ENCODE measurements at places on chromosomes 12 and 14.

GRCh38 chr14:36717363-36717762, 55.7 kb downstream of the PAX9 start:
- no peak for DNase-seq

- no peak for DNase-seq
These were observed 22.7 kb upstream of the GTF2A1 start for GRCh38 chr14:81243499-81243898.

GRCh38 chr14:71883094-71883493, 49.1 kb upstream of the RGS6 start:
- no peak for DNase-seq

DNA sequence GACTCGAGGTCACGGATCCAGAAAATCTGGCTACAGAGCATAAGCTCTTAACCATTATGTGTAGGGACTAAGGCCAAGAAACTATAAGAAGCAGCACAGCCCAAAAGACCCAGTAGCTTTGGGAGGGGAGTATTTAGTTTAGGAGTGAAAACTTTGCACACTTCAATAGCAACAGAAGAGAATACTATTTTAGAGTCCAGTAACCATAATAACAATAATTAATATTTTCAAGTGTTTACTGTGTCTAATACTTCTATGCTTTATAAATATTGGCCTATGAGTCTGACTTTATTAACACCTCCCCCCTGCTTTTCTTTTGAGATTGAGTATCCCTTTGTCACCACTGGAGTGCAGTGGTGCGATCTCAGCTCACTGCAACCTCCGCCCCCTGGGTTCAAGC, 82.8 kb downstream of the SUDS3 start:
- DNase-seq = no peak

DNA sequence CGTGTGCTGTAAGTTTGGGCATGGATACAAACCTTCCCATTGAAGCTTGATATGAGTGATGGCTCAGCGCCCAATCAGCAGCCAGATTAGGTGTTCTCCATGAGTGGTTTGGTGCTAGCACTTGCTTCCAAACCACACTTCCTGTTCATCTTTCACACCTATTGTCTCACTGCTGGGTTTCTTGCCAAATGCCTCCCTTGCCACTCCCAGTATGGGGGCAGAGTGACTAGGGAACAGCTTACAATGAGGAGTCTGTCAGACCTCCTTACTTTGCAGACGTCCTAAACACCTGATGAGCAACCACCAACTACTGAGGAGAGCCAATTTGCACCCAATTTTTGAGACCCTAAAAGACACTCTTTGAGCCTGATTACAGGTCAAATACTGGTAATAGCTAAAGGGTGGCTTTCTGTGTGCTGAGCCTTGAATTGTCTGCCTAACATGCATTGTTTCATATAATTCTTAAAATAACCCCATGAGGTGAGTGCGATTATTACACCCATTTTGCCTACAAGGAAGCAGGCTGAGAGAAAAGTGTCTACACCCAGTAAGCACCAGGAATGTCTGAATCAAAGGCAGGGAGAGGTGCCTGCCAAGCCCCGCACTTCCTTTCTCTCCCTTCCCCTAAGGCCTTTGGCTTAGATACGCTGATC, 48.4 kb upstream of the FOS start:
- no peak for DNase-seq

DNA sequence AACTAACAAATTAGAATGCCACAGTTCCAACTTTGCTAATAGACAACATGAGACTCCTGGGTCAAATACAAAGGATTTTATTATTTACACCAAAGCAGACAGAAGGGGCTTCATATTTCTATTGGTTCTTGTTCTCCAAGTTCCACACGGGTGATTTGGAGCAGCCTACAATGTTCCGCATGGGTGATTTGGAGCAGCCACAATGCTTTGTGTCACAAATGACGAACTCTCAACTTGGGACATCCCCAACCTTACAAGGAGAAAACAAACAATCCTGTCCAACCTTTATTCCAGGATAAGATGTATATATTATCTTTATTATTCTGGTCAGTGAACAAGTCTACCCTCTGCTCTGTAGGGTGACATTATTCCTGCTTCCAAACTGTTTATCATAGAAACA, 694.3 kb upstream of the MGAT4C start:
- no peak for DNase-seq

GRCh38 chr12:6354495-6355393, 12.9 kb upstream of the TNFRSF1A start:
- DNase-seq = no peak

DNA sequence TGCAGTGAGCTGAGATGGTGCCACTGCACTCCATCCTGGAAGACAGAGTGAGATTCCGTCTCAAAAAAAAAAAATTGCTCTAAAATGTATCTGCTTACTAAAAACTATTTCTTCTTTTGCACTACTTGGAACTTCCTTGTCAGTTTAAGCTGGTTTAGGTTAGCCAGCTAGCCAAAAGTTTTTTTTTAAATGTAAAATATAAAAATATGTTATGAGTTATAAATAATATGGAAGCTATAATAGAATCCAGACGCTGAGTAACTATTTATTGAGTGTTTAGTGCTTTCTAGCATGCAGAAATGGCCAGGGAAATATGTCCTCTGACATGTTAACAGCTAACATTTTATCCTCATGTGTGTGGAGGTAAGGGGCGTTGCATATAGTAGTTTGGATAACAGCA, 85.6 kb downstream of the PLEKHA5 start:
- peak; percentile 27 for DNase-seq

DNA sequence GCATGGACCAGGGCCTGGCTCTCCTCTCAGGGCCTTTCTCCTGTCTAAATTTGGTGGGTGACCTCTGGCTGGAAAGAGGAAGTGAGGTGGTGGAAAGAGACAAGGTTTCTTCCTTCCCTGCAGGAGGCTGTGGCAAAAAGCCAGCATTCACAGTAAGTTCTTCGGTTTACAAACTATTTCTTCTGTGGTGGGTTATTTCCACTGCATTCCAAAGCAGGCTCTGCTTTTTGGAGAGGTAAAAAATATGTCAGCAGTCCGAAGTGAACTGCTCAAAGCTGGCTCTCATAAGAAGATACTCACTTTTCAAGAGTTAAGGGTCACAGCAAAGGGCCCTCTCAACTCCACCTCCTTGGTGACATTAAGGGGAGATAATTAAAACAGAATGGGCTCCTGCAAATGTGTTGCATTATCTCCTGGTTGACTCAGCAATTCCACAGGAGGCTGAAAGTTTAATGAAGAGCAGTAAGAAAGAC, 48.9 kb upstream of the POC1B start:
- DNase-seq = peak; percentile 89

- DNase-seq = no peak
These were observed 16.7 kb downstream of the ARG2 start for GRCh38 chr14:67636361-67636919.

Measured in fibroblast of gingiva (primary cell).